ENCODE measurements at places on chromosomes 12 and 14.

GRCh38 chr12:63899396-63899795 lies 54.9 kb downstream of the SRGAP1 start:
- DNase-seq, result no peak

DNA sequence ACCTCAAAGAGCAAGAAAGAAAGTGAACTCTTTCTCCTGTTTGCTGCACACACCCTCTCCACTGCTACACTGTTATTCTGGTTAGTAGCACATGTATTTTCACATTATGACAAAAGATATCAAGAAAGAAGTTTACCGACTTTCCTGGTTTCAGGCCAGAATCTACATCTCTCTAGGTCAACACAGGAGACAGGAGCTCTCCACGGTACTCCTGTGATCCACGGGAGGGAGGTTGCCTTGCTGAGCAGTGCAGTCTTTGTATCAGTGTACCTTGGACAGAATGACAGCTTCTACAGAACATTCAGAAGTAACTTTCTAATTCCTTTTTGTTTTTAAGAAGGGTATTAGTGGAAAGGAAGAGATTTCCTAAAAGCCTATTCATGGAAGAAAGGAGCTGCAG lies 805.6 kb downstream of the NRXN3 start:
- DNase-seq, result no peak

DNA sequence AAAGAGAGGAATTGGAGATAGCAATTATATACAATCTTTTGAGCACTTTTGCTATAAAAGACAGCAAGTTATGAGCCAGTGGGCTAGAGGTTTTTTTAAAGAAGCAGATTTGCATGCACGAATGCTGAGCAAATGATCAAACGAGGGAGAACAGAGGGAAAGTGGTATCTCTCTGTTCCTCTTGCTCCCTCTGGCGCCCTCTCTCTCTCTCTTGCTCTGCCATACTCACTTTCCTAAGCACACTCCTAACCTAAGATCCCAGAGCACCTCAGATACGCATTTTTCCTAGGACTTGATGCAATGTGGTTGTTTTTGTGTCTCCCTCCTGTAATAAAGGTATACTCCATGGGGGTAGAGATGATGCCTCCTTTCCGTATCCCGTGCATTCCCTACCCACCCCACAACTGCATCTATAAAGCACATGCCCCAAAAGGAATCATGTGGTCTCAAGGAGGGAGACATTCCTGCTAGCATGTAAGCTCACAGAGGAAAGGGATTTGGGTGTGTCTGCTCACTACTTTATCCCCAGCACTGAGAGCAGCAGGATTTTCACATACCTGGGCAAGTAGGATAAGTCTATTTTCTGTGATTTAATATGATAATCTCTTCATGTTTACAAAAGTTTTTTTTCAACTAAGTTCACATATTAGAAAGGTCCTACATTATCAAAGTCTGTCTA lies 270.2 kb downstream of the SSPN start:
- no peak for DNase-seq

DNA sequence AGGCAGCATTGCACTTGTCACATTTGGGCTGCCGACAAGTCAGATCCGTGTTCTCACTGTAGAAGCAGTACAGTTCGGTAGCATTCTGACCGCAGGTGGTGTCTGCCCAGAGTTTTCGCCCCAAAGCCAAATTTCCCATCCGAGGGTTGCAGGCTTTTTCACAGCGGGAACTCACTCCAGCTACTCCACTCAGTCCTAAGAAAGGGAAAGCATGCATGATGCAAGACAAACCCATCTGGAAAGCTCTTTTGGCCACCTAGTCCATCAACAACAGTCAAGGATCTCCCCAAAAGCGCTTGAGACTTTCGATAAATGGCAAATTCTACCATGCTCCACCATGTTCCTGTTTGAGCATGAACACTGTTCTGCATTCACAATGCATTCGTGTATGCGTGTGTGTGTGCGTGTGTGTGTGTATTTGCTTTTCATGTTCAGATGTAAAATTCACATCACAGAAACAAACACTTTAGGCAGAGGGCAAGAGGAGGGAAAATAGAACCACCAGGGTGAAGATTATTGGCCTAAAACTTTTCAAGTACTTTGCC lies 3.2 kb downstream of the NTN4 start:
- DNase-seq, result no peak

GRCh38 chr12:79871621-79872020 lies 63.3 kb downstream of the PPP1R12A start:
- no peak for DNase-seq

DNA sequence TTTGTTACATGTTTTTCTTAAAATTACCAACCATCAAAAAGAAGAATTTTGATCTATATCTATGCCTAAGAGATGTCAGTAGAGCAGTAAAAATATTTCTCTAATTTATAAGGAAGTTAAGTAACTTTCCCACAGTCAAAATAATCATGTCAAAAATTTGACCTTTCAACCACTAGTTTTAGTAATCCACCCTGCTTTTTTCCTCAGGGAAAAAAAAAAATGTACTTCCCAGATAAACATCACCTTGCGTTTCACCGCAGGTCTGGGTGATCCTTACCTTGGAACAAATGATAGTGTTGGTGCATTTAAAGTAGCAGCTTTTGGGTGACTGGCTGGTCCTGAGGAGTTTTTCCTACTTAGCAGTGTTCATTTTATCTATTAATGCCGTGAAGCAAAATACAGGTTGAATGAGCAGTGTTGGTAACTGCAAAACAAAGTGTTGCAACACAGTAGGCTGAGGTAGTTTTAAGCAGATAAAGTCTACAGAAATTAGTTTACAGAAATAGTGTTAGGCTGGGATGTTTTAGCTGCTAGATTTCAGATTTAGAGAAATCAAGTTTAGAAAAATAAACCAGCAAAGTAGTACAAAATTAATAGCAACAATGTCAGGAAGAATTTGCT lies 137.2 kb upstream of the DNM1L start:
- no peak for DNase-seq

GRCh38 chr12:58887068-58887467 lies 33.2 kb downstream of the LRIG3 start:
- DNase-seq, result no peak

- DNase-seq, result no peak
Observed at GRCh38 chr12:122082621-122083356, 4.2 kb downstream of the MLXIP start.

DNA sequence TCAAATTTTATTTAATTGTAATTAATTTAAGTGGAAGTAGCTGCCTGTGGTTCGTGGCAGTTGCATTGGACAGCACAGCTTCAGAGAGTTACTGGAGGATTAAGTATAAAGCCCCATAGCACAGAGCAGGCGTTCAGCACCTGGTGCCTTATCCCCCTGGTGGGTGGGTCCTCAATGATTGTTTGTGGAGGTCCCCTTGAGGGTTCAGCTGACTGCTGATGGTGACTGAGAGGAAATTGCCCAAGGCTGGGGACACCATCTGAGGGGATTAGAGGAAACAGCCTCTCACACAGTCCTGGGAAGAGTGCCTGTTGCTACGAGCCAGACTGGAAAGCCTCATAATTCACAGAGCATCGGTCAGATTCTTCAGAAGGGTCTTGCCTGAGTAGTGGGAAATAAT lies 83.4 kb upstream of the NOS1 start:
- no peak for DNase-seq

GRCh38 chr12:30201301-30202160 lies 417.8 kb upstream of the TMTC1 start:
- DNase-seq, result no peak

GRCh38 chr14:63308723-63309317 lies 9.9 kb downstream of the GPHB5 start:
- DNase-seq, result no peak

- DNase-seq, result no peak
Observed at GRCh38 chr12:29673346-29673745, 110.4 kb downstream of the TMTC1 start.

DNA sequence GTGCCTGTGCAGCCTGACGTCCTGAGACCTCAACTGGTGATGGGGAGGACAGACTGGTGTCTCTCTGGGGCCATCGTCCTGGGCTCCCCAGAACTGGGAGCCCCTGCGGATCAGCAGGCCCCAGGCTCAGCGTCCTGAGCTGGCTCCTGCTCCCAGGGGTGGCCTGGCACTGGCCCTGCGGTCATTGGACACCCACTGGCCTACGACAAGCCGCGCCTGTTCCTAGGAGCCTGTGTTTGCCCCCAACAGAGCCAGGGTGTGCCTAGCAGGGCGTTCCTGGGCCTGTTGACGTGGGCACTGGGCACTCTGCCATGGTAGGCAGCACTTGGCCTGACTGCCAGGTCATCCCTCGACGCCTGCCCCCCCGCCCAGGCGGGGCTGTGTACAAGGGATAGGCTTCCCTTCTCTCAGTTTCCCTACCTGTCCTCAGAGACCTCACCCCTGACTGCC lies 8.4 kb downstream of the ADSS1 start:
- no peak for DNase-seq

GRCh38 chr14:94391281-94391975 lies 3.0 kb upstream of the SERPINA1 start:
- DNase-seq, result no peak

GRCh38 chr14:93960108-93960475 lies 16.3 kb downstream of the ASB2 start:
- DNase-seq, result no peak

- DNase-seq, result no peak
Observed at GRCh38 chr14:100967178-100967577, 63.7 kb upstream of the RTL1 start.

- DNase-seq, result no peak
Observed at GRCh38 chr12:102518871-102519270, 38.5 kb upstream of the IGF1 start.

DNA sequence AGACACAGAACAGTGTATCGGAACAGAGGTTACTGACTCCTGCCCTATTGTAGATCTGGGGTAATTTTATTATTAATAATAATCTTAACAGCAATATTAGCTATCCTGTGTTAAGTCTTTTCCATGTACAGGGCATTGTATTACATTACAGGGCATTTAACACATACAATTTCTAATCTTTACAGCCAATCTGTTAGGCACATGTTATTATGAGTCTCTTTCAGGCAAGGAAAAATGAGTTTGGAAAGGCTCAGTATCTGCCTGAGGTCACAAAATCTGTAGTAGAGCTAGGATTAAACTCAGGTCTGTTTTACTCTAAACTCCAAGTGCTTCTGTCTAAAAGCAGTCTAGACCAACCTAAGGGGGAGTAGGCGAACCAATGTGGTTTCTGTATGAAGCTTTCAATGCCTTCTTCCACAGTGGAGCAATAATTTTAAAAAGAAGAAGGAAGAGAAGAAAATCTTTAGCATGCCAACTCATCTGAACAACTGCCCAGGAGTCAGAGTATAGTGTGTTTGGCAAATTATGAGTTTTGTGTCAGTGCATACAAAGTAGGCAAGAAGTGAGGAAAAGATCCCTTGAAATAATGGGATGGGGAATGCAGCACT lies 192.6 kb downstream of the CHST11 start:
- no peak for DNase-seq

DNA sequence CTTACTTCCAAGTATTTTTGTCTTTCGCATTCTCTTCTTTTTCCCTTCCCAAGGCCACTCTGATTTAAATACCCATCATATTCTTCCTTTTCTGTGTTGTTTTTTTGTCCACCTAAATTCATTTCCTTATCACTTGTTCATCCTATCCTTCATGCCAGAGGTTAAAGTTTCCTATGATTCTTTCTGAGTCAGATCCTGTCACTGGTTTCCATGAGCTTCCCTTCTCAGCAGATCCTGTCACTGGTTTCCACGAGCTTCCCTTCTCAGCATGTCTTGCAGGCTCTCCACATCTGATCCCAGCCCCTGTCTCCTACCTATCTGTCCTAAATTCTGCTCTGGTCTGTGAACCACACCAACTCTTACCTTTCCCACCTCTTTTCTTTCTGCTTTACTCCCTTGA lies 311.8 kb upstream of the RGS6 start:
- no peak for DNase-seq

DNA sequence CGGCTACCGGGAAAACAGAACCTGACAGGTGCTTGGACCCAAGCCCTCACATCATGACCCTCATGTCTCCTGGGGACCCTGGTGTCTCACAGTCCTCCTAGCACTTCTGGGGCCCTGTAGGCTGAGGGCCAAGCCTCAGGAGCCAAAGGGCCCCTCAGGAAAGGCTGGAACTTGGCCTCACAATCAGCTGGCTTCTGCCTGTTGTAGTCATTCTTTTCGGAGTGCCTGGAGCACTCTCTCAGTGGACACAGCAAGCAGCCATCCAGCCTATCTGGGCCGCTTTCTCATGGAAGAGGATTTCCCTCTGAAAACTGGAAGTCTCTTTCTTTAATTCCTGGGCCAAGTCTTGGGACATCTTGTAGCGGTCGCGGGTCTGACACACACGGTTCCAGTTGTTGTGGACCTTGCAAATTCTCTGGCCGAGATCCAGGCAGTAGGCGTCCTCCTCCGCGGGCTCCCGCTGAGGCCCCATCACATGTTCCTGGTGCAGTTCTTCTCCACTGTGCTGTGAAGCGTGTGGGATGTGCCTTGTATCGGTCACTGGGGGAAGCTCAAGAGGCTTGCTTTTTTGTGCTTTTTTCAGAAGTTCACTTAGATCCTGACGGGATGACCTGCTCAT lies 169.3 kb downstream of the EMP1 start:
- DNase-seq, result no peak

- DNase-seq, result no peak
Observed at GRCh38 chr12:4201333-4202100, 72.0 kb upstream of the CCND2 start.

- DNase-seq, result no peak
Observed at GRCh38 chr12:74259199-74259598, 278.4 kb upstream of the ATXN7L3B start.

- no peak for DNase-seq
Observed at GRCh38 chr14:53792909-53793308, 163.7 kb downstream of the BMP4 start.

- DNase-seq, result no peak
Observed at GRCh38 chr14:77142005-77142800, 612 bp upstream of the ZDHHC22 start.

DNA sequence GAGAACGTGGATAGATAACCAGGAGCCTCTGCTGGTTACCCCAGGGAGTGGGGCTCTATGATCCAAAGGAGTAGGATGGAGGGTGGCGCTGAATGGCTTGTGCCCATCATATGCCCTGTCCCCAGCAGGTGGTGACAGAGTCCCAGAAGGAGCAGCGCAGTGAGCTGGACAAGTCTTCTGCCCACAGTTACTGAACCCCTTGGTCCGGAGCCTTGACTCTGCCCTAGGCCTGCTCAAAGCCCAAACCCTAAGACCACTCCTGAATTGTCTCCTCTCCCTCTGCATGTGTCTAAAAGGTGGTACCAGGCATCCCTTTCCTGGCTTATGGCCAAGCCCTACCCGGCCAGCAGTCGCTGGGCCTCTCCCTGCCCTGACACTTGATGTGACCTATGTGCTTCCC lies 3.2 kb downstream of the PRPH start:
- DNase-seq, result no peak

DNA sequence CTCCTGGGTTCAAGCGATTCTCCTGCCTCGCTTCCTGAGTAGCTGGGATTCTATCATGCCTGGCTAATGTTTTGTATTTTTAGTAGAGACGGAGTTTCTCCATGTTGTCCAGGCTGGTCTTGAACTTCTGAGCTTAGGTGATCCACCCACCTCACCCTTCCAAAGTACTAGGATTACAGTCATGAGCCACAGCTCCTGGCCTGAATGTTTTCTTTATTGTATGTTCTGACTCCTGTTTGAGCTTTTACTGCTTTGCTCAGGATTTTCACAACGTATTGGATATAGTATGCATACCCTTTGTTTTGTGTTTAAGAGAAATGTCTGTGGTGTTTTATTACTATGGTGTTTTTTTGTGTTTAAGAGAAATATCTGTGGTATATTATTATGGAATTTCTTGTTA lies 37.2 kb downstream of the ATF7IP start:
- DNase-seq, result no peak

GRCh38 chr14:54209511-54210250 lies 187.1 kb upstream of the CDKN3 start:
- no peak for DNase-seq
